Right lobe of liver (tissue), 6 donors: ENCODE measurements at places on chromosomes 6 and 20.

DNA sequence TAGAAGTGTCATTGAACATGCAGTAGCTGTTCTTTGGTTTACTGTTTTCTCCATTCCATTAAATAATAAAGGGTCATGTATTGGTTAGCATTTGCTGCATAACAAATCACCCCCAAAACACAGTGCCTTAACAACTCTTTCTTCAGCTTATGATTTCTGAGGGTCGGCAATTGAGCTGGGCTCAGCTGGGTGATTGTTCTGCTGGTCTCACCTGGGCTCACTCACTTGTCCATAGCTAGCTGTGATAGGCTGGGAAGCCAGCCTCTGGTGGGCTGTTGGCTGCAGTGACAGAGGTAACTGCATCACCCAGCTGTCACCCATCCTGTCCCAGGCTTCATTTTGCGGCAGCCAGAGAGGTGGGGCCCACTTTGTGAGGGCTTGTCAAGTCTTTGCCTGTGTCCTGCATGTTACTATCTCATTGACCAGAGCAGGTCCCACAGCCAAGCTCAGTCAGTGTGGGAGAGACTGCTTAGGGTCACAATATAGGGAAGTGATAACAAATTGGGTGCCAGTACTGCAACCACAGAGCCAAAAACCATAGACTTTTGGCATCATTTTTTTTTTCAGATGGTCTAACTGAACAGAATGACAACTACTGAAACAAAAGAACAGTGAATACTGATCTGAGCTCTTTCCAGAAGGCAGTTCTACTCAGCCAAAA lies 76.9 kb downstream of the SYNDIG1 start:
- DNase-seq = no peak

- no peak for DNase-seq
Observed at GRCh38 chr6:24004062-24004461, 122.0 kb upstream of the NRSN1 start.

DNA sequence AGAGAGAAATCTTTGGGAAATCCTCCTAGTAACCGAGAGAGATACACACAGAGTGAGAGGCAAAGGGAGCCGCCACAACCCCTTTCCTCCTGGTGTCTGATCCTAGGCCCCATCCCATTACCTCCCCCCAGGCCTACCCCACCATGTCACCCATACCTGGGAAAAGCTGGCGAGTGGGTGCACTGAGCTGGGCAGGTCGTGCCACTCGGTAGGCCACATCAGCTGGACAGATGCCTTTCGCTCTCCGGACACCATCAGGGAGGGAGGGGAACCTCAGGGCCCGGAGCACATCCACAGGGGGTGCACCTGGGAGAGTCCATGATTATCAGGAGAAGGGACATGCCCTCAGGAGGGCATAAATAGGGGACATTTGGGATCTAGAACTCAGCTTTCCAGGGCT lies 3.1 kb downstream of the COL11A2 start:
- no peak for DNase-seq

GRCh38 chr6:112017169-112017568 lies 36.7 kb upstream of the CCN6 start:
- DNase-seq = no peak

DNA sequence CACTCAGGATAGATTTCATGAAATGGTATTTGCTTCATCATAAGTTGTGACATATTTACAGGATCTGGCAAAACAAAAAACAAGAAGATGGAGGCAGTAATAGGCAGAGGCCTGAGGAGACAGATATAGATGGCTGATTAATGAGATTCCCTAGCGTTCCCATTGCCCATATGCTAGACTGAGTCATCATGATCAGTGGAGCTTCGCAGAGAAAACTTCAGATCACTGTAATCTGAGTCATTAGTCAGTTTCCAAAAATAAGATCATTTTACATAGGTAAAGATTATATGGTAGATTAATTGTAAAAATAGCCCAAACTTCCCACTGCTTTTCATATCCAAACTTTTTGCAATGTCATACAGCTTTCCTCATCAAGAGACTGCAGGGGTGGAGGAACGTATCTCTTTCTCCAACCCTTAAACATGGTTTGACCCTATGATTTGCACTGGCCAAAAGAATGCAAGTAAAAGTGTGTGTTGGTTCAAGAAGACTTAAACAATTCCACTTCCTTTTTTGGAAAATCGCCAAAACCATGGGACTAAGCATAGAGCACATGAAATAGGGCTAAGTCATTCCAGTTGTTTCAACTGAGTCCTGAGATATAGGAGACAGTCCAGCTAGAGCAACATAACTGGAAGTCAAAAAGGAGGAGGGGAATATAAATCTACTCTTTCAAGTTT lies 626.0 kb downstream of the RNF144B start:
- DNase-seq = no peak

DNA sequence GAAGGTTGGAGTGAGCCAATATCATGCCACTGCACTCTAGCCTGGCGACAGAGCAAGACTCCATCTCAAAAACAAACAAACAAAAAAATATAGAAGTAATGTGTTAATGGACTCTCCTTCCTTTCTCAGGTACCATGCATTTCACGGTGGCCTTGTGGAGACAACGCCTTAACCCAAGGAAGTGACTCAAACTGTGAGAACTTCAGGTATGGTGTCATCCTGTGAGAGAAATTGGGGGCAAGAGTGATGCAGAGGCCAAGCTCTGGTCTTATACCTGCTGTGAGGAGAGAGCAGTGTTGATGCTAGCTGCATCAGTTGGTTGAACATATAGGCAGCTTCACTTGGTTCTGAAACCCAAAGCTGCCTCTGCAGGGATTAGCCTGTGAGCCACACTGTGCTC lies 6.2 kb downstream of the ITCH start:
- DNase-seq = no peak

GRCh38 chr20:24366336-24367004 lies 103.0 kb upstream of the SYNDIG1 start:
- DNase-seq = no peak

DNA sequence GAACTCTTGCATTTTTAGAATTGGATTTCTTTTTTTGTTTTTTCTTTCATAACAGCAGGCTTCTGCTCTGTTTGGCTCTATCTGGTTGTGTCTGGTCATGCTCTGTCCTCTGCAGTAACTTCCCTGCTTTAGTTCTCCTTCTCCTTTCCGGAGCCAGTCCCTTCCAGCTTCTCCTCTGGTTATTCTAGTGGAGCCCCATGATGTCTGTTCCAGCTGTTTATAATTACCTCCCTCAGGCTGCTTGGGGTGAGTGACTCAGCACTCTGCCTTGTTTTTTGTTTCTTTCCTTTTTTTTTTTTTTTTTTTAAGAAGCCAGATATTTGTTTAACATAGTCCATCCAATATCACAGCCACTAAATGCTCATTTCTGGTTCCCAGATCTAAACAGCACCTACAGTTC lies 409.6 kb downstream of the MAFB start:
- DNase-seq = no peak

- DNase-seq = no peak
Observed at GRCh38 chr6:157513619-157514485, 132.9 kb downstream of the ZDHHC14 start.

- DNase-seq = no peak
Observed at GRCh38 chr6:166972101-166972500, 15.8 kb upstream of the RNASET2 start.

- no peak for DNase-seq
Observed at GRCh38 chr6:25774120-25774715, 19.7 kb downstream of the SLC17A4 start.

- DNase-seq = no peak
Observed at GRCh38 chr6:144156338-144156737, 6.0 kb downstream of the STX11 start.

DNA sequence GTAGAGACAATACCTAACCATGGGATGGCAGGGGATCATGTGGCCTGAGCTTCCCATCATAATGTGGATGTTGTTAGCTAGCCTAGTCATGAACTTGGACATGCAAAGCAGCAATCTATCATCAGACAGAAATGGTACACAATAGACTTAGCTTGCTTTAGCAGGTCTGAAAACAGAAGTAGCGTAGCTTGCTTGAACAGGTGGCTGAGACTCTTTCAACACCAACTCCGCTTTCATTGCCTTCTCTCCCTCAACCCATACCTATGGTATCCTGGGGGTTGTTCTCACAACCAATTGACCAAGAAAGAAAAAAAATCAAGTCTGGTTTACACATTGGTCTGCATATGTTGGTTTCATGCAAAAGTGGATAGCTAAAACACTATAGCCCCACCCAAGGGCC lies 23.0 kb downstream of the CD164 start:
- DNase-seq = no peak

DNA sequence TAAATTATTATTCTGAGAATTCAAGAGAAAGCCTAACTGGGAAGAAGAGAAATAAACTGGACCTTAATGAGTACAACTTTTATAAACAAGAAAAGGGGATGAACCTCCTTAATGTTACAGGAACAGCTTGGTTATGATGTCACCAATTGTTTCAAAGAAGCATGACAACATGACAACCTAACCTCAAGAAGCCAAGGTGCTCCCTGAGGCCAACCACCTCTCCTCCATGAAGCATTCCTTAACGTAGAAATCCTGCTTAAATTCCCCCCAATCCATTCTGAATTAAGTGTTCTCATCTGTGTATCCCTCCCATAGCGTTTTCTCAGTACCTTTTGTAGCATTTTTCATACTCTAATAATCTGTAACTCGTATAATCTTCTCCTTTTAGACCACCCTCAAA lies 1.7 kb downstream of the HBS1L start:
- no peak for DNase-seq

GRCh38 chr20:25253606-25254275 lies 5.9 kb downstream of the PYGB start:
- no peak for DNase-seq

DNA sequence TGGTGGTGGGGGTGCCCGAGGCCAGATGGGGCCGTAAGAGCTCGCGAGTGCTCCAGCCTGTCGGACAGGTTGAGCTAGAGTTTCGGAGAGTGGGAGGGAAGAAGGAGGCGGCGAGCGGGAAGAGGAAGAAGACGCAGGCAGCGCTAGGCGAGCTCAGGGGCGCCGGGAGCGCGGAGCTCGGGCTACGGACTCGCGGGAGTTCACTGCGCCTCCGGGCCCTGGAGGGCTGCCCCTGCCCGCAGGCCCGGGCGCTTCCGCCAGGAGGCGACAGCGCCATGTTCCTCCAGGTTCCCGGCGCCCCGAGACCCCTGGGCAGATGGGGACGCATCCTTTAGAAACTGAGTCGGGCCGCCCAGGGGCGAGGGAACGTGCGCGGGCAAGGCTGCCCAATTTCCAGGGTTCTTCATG lies 984 bp downstream of the TFAP2C start:
- no peak for DNase-seq

DNA sequence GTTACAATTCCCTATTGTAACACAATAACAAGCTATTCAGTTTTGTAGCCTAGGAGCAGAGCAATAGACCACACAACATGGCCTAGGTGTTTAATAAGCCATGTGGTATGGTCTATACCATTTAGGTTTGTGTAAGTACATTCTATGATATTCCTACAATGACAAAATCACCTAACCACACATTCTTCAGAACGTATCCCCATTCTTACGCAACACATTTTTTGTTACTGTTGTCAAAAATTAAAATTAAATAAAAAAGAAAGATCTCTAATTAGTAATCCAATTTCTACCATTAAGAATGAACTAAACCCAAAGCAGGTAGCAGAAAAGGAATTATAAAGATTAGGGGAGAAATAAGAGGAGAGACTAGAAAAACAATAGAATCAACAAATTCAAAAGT lies 44.0 kb downstream of the RANBP9 start:
- DNase-seq = no peak

DNA sequence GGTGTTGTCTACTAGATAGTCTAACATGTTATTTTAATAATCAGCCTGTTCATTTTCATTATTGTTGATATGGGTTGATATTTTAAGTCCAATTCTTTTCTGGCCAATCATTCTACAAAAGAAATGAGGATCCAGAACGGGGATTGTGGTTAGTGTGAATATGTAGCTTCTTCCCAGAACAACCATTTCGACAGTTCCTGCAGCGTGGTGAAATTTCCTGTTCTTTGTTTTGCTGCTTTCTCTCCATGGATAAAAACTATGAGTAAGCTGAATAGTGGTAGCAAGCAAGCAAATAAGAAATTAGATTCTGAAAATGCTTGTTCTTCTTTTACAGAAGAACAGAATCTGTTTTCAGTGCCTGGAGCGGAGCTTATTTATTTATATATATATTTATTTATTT lies 65.5 kb upstream of the F13A1 start:
- DNase-seq = no peak

GRCh38 chr6:27494987-27495385 lies 22.1 kb upstream of the ZNF184 start:
- DNase-seq = no peak

DNA sequence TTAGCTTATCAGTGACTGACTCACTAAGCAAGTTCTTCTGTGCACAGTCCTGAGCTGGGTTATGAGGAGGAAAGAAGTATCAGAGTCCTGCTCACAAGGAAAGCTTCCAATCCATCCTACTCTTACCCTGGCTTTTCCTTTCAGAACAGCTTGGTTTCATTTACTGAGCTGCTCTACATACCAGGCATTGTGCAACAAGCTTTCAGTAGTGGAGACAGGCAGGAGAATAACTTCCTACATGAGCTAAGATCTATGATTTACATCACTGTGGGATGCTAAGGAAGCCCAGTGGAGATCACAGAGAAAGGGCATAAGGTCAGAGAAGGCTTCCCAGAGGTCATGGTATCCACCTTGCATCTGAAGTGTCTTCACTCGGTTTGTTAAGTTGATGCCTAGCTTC lies 144.5 kb downstream of the MAP3K7 start:
- no peak for DNase-seq

DNA sequence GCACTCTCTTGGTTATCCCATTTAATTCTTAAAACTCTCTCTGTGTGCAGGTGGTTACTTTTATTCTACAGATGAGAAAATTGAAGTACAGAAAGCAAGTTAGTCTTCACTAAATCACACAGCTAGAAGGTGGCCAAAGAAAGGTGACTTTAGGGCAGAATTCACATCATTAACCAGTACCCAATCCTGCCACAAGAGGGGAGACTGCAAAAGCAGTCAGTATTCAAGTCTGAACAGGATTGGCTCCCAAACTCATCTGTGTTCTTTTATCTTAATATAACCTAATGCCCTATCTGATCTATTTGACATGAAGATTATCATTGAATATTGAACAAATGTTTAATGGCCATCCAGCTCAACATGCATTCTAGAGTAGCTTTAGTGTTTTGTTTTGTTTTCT lies 225.3 kb upstream of the FAM83B start:
- no peak for DNase-seq

GRCh38 chr20:57867807-57868206 lies 158.0 kb upstream of the PMEPA1 start:
- DNase-seq = no peak

DNA sequence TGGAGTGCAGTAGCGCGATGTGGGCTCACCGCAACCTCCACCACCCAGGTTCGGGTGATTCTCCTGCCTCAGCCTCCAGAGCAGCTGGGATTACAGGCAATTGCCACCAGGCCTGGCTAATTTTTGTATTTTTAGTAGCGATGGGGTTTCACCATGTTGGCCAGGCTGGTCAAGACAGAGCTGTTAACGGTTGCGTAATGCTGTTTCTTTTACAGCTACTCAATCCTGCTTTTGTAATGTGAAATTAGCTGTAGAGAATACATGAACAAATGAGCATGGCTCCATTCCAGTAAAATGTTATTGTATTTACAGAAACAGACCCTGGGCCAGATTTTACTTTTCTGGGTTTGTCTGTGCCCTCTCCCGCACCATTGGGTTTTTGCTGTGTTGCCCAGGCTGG lies 1.9 kb downstream of the PNLDC1 start:
- no peak for DNase-seq

- no peak for DNase-seq
Observed at GRCh38 chr6:148677594-148678476, 69.0 kb upstream of the UST start.

GRCh38 chr20:51634877-51635276 lies 92.4 kb upstream of the NFATC2 start:
- no peak for DNase-seq

- DNase-seq = no peak
Observed at GRCh38 chr20:45506398-45506797, 9.0 kb downstream of the SPINT3 start.

- no peak for DNase-seq
Observed at GRCh38 chr6:110485491-110485890, 9.1 kb upstream of the SLC22A16 start.
